NCI-H82 (cell line): ENCODE measurements at places on chromosomes 11 and 22.

DNA sequence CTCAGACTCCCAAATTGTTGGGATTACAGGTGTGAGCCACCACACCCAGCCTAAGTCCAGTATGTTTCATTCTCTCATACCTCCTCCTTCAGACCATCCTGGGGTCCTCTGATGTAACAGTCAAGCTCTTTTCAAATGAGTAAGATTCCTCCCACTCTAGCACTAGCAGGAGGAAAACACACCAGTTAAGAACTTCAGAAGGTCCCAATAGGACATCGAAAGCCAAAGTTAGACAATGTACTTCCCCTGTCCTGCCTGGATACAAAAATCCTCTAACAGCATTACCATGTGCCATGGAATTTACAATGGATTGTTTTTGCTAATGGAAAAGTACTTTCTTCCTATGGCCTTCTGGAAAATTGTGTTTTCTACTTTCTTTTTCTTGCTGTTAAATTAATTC, 67.1 kb downstream of the CCDC34 start:
- DNase-seq: no peak

- peak; percentile 64 for DNase-seq
These were observed 2.4 kb downstream of the ATF4 start for GRCh38 chr22:39522567-39523300.

DNA sequence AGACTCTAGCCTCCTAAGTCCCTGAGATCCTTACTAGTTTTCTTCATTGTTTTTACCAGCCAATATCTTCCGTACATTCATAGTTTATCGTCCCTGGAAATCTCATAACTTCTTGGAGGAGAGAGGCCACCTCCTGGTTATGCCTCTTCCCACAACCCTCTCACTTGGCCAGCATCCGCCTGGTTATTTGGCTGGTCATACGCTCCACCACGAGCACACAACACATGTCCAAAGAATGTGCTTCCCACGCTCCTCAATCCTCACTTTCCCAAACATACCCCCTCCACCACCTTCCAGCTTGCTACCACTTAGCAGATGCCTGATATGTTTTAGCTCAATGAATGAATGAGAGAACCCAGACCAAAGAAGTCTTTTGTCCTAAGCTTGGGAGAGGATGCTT, 83.5 kb upstream of the EIF3D start:
- no peak for DNase-seq

GRCh38 chr22:44539467-44540063, 41.5 kb upstream of the RTL6 start:
- no peak for DNase-seq

GRCh38 chr11:6646071-6646470, 9.5 kb downstream of the DCHS1 start:
- DNase-seq: no peak

GRCh38 chr11:15668718-15669117, 554.0 kb downstream of the INSC start:
- DNase-seq: no peak

DNA sequence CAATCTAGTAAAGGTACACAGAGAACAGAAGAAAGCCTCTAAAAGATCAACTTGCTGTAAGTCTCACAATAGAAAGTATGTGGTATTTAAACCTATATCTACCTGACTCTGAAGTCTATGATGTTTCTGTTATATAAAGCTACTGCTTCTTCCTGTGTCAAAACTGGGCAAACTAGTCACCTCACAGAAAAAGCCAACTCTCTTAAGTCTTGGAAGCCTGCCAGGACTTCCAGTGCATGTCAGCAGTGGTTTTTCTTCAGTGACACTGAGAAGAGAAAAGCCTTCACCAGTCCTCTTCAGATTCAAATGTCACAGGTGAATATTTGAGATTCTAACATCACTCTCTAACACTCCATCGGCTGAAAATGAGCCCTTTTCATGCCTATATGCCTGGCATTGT, 808.0 kb downstream of the DLG2 start:
- peak; percentile 48 for DNase-seq

DNA sequence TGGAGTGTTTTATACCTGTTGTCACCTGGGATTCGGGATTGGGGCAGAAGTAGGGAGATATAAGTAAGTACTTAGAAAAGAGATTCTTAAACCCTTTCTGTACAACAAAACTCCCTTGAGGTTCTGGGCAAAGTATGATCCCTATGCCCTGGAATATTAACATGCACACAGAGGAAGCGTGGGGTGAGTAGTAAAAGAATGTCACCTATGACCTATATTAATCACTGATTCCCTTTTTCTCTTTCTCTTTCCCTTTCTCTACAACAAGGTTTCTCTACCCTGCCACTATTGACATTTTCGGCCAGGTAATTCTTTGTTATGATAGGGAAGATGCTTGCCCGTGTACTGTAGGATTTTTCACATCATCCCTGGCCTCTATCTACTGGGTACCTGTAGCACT, 209.7 kb upstream of the PLET1 start:
- DNase-seq: no peak
